ENCODE measurements at places on chromosomes 7 and 10.

DNA sequence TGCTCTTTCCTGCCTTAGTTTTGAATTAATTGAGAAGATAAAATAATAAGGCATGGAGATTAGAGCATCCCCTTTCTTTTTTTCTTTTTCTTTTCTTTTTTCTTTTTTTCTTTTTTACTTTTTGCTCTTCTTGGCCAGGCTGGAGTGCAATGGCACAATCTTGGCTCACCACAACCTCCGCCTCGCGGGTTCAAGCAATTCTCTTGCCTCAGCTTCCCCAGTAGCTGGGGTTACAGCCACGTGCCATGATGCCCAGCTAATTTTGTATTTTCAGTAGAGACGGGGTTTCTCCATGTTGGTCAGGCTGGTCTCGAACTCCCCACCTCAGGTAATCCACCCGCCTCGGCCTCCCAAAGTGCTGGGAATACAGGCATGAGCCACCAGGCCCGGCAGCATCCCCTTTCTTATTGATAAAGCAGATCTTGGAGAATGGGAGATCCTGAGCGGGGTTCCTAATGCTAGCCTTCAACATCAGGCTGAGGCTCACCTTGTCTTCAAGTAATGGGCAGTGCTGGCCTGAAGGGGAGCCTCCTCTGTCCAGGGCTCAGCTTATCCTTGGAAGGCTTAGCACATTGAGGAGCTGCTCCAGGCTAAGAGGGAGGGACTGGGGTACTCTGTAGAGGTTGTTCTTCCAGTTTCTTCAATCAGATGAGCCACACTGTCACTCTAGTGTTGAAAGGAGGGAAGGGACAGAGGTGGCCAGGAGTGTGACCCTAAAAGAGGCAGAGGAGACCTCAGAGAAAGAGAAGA, 27.9 kb downstream of the GSTO2 start:
- no peak for DNase-seq

DNA sequence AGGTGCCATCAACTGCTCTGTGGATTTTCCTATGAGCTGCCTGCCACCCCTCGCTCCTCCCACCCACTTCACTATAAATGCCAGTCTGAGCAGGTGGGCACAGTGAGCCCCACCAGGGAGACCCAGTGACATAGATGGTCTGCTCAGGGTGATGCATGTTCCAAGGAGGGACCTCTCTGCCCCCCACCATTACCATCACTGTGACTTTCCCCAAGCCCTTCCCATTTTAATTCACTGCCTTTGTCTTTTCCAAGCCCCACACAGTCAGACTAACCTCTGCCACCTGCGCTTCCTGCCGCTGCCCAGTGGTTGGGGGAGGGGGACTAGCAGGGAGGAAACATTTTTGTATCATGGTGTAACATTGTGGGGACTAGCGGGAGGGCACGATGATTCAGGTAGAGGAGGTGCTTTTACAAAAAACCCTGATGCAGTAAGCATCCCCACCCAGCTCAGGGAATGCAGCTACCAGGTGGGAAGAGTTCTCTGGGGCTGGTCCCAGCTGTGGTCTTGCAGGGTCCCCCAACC, 24.6 kb downstream of the PRSS2 start:
- no peak for DNase-seq

DNA sequence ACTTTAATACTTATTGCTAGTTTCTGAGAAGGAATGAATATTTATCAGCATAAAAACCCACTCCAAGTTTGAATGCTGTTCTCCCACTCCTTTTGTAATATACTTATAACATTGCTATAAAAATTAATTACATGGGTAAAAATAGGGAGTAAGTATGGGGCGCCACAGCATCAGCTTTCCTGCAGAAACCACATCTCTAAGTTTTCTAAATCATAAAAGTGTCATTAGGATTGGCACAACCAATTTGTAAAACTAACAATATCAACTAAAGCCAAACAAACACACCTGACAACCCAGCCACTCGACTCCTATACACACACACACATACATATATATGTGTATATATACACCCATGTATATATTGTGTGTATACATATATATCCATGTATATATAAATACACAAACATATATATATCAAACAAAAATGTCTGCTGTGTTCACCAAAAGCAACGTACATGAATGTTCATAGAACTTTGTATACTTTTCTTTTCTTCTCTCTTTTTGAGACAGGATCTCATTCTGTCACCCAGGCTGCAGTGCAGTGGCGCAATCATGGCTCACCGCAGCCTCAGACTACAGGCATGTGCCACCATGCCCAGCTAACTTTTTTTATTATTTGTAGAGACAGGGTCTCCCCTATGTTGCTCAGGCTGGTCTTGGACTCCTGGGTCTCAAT, 14.8 kb upstream of the LRRC17 start:
- no peak for DNase-seq

GRCh38 chr7:45663167-45663921, 89.2 kb downstream of the ADCY1 start:
- DNase-seq = no peak

DNA sequence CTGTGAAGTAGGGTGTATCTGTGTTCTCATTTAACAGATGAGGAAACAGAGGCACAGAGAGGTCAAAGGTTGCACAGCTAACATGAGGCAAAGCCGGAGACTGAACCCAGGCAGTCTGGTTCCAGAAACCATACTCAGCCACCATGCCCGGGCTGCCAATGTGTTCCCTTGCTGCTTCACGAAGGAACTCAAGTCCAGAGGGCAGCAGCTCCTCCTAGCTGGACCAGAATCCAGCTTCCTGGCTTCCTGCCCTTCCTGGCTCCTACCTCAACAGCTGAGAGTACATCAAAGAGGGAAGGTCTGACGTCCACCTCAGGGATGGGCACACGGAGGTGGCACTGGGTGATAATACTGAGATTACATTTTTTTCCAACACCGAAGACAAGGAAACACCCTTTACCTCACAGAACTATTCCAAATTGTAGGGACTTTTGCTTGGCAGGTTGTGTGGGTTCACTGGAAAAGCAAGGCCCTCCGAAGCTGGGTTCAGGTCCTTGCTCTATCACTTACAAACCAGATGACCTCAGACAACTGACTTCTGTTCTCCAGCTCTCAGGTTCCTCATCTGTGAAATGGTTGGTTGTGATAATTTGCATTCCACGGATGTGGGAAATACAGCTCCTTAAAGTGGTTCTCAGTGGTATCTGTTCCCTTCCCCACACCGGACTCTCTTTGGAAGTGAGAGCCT, 154.1 kb upstream of the ZMIZ1 start:
- no peak for DNase-seq

DNA sequence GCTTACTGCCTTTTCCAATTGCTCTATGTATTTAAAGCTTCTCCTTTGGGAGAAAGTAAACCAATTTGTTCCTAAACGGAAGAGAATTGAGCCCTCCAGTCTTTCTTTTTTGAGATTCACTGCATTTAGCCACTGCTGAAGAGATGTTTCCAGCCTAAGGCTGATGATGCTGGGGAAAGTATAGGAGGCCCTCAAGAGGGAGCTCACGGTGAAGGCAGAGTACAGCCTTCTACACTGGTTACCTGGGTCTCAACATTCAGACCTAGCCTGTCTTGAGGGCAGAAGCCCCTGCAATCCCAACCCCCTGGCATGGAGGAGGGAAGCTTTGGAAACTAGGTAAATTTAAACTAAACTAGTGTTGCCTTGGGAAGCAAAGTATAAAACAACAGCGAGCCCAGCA, 316.7 kb upstream of the TPK1 start:
- no peak for DNase-seq

All from esophagus squamous epithelium (tissue), 5 donors.